Karpas-422 (cell line): ENCODE measurements at places on chromosomes 16 and 17.
A peak's percentile ranks its signal among the peaks of the same experiment; 100 is the strongest.

GRCh38 chr16:427250-427649 is 1.8 kb downstream of the RAB11FIP3 start:
- no peaks in the 10 kb centered on the region for H3K27me3 ChIP-seq
- H3K36me3 ChIP-seq, result no peaks in the 10 kb centered on the region
- H3K4me1 ChIP-seq, result peaks cover 30% of the 10 kb centered on the region
- no peak overlapping the region for H3K27ac ChIP-seq
- DNase-seq, result no peak

GRCh38 chr17:5115673-5116651 is at the start of gene USP6:
TSS of gene USP6 (plus strand) at chr17:5116032. CDS start at chr17:5130368, 14,336 bp downstream.
- no peak within 1 kb of the TSS for H3K4me3 ChIP-seq
- DNase-seq, result no peak
- H3K36me3 ChIP-seq, result peaks cover 6% of the 10 kb centered on the region; the same call in 1 of the 2 replicates
- peaks cover 16% of the 10 kb centered on the region for H3K4me1 ChIP-seq
- H3K27ac ChIP-seq, result no peak within 1 kb of the TSS

GRCh38 chr17:35486920-35487732 is 38.6 kb upstream of the SLFN13 start:
- no peaks in the 10 kb centered on the region for H3K4me1 ChIP-seq
- no peak overlapping the region for H3K27ac ChIP-seq
- DNase-seq, result no peak

DNA sequence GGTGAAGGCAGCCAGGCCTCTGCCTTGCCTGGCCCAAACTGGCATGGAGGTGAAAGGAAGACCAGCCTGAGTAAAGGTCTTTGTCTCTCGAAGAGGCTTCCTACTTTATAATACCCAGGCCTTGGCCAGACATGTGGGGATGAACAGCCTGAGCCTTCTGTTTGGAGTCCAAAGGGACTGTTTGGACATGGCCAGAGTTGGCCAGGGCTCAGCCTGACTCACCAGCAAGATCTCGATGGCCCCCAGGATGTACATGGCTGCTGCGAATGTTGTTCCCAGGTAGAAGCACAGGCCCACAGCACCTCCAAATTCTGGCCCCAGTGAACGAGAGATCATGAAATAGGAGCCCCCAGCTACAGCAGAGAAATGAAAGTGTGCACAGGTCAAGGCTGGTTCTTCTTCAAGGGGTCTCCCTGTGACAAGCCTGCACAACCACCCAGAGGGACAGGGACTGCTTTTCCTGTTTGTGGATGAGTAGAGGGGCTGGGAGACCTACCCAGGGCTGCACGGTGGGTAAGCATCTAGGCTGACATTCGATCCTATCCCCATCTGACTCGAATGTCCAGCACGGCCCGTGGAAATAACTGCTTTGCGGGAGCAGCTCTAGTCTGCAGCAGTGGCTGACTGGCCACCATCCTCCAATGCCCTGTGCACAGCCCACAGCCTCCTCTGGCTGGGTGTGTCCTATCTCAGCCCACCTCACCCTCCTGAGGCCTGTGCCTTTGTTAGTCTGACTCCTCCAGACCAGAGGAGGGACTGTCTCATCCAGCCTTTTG is 10.7 kb upstream of the LCAT start:
- H3K27ac ChIP-seq, result no peak overlapping the region
- no peak overlapping the region for H3K4me3 ChIP-seq
- no peaks in the 10 kb centered on the region for H3K36me3 ChIP-seq
- no peaks in the 10 kb centered on the region for H3K4me1 ChIP-seq
- DNase-seq, result no peak

- no peak overlapping the region for H3K27ac ChIP-seq
- H3K4me1 ChIP-seq, result no peaks in the 10 kb centered on the region
- no peaks in the 10 kb centered on the region for H3K27me3 ChIP-seq
- no peaks in the 10 kb centered on the region for H3K36me3 ChIP-seq
- DNase-seq, result no peak
- no peak overlapping the region for H3K4me3 ChIP-seq
These were observed 4.8 kb downstream of the GSG1L2 start for GRCh38 chr17:9817086-9817485.

GRCh38 chr17:73707358-73707757 is 63.1 kb upstream of the SDK2 start:
- H3K27ac ChIP-seq, result no peak overlapping the region
- H3K4me3 ChIP-seq, result no peak overlapping the region
- H3K27me3 ChIP-seq, result no peaks in the 10 kb centered on the region

- H3K4me1 ChIP-seq, result peaks cover 9% of the 10 kb centered on the region
- no peaks in the 10 kb centered on the region for H3K36me3 ChIP-seq
- no peak for DNase-seq
- no peak overlapping the region for H3K4me3 ChIP-seq
- no peak overlapping the region for H3K27ac ChIP-seq
These were observed 33.1 kb upstream of the AKAP1 start for GRCh38 chr17:57051886-57052361.

DNA sequence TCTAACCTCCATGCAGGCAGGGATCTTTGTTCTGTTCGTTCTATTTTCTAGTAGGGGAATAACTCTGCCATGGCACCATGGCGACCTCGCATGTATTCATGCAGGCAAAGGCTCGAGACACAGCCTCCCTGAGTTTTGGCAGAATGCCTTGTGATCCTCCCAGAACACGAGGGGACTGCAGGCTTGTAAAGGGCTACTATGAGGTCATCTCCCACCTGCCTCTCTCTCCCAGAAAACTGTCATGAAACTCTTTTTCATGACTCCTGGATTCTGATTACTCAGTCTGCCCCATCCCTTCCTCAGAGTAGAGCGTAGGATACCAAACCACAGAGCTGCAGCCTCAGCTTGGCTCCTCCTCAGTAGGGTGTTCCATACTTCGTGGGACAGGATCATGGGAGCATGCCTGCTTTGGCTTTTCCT is 64.3 kb downstream of the IGF2BP1 start:
- H3K27ac ChIP-seq, result no peak overlapping the region
- H3K36me3 ChIP-seq, result no peaks in the 10 kb centered on the region
- no peak for DNase-seq
- no peak overlapping the region for H3K4me3 ChIP-seq

DNA sequence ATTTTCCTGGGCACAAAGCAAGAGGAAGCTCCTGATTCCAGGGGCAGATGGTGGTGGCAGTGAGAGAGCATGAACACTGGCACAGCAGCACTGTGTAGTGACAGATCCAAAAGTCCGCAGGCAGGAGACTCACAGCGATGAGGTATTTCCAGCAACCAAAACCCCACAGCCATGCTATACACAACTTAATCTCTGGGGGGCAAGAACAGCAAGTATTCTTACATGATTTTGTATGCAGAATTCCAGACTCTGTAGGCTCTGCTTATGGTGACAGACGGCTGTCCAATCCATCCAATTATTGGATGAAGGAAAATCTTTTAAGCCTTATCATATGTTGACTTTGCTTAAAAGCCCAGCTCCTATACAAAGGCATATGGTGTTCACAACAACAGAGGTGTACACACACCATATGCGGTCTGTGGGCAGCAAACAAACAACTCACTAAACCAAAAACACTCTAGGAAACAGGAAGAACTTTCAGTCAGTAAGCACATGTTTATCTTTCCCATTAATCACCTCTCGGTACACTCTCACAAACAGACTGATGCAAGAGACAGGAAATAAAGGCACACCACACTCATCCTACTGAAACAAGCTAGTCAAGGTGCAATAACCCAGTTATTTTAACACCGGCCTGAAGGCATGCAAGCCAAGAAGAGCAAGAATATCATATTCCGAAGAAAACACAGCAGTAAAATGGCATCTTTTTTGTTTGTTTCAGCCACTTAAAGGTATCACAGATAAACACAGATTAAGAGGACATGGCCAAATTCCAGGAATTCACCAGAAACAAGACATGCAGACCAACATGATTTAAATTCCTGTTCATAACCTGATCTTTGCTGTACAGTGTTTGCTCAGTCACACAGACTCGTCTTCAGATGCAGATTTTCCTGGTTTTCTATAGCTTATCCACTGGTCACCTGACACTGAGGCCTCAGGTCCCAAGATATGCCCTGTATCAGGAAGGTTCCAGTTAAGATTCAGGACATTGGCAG is 47.8 kb downstream of the ERN1 start:
- no peaks in the 10 kb centered on the region for H3K4me1 ChIP-seq
- no peaks in the 10 kb centered on the region for H3K27me3 ChIP-seq
- H3K4me3 ChIP-seq, result no peak overlapping the region
- no peak overlapping the region for H3K27ac ChIP-seq
- no peak for DNase-seq

- no peaks in the 10 kb centered on the region for H3K4me1 ChIP-seq
- H3K4me3 ChIP-seq, result no peak overlapping the region
- H3K36me3 ChIP-seq, result no peaks in the 10 kb centered on the region
- DNase-seq, result no peak
These were observed 364.9 kb upstream of the PMFBP1 start for GRCh38 chr16:72536723-72537435.

- no peak overlapping the region for H3K4me3 ChIP-seq
- H3K4me1 ChIP-seq, result no peaks in the 10 kb centered on the region
- H3K27ac ChIP-seq, result no peak overlapping the region
- no peaks in the 10 kb centered on the region for H3K27me3 ChIP-seq
- no peak for DNase-seq
These were observed 51.4 kb downstream of the SLC7A5 start for GRCh38 chr16:87817910-87818309.

- peaks cover 67% of the 10 kb centered on the region for H3K4me1 ChIP-seq
- DNase-seq, result peak; percentile 89
These were observed 21.0 kb downstream of the SNN start for GRCh38 chr16:11689031-11689840.

DNA sequence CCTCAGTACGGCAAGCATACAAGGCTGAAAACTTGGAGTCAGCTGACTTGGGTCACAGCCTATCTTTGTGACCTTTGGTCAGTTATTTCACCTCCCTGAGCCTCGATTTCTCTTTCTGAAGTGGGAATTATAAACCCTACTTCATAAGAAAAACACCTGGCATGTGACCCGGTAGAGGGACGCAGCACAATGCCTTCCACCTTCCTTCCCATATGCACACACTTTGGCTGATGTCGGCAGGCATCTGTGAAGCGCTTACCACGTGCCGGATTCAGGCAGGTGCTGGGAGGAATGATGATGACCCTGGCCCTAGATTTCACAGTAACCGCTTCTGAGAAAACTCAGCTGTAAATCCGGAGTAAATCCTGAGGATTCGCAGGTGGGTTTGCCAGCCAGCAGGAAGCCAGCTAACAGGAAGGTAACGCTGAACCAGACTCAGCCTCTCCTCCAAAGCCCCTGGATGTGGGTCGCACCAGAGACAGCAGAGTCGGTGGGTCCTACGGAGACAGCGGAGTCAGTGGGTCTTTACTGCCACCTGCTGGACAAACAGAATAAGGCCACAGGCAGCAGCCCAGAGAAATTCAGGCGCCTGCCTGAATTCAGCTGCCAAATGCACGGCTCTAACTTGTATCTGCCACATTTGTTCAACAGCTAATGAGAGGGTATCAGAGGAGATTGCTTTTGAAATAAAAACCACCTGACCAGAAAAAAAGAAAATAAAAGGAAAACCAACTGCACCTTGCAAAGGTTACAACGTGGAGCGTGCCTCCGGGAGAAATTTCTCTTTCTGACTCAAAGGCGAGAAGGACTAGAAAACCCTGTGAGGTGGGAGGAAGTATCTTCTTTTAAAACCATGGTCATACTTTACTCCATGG is 16.6 kb downstream of the COPRS start:
- H3K4me3 ChIP-seq, result no peak overlapping the region
- no peaks in the 10 kb centered on the region for H3K36me3 ChIP-seq
- no peak overlapping the region for H3K27ac ChIP-seq
- H3K27me3 ChIP-seq, result no peaks in the 10 kb centered on the region
- peak; percentile 89 for DNase-seq

DNA sequence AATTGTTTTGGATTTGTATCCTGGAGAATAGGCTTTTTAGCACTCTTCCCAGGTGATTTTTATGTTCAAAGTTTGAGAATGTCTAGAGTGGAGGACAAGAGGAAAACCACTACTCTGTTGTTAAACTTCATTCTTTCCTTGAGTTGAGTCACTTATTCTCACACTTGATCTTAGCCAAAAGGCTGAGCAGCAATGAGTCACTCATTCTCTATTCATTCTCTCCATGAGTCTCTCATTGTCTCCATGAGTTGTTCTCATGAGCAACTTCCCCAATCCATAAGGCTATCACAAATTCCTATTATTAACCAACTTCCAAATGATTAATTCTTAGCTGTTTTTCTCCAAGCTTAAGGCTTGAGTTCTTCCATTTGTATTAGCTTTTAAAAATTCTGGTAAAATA is 1393.3 kb downstream of the CDH8 start:
- no peak overlapping the region for H3K4me3 ChIP-seq
- H3K27ac ChIP-seq, result no peak overlapping the region
- DNase-seq, result no peak

DNA sequence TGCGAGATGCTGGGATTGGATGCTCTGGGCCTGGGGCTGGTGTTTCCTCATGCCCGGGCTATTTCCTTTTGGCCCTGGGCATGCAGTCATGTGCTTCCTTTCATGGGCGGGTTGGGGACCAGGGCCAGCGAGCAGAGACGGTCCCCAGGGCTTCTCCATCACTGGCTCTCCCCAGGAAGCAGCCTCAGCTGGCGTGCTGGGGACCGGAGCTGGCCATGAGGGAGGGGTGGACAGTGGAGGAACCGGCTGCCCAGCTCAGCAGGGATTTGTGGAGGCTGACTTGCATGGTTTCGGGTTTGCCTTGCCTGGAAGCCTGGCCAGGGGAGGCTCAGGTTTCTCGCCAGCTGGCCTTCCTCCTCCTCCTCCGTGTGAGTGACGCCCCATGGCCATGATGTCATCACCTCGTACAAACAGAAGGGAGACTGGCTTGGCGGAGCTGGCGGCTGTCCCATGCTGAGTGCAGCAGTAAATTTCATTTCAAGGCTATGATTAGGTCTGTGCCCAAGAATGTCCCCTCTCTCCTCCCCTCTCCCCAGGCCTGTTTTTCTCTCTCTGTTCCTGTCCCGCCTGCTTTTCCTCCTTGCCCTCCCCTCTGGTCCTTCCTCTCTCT is 8.9 kb upstream of the TIMP2 start:
- no peak overlapping the region for H3K27ac ChIP-seq
- H3K4me1 ChIP-seq, result no peaks in the 10 kb centered on the region
- H3K27me3 ChIP-seq, result no peaks in the 10 kb centered on the region
- no peak overlapping the region for H3K4me3 ChIP-seq
- DNase-seq, result no peak
- no peaks in the 10 kb centered on the region for H3K36me3 ChIP-seq

- peak; percentile 64 for DNase-seq
- peaks cover 20% of the 10 kb centered on the region for H3K36me3 ChIP-seq
- peak overlapping the region; percentile 41 for H3K27ac ChIP-seq
- no peaks in the 10 kb centered on the region for H3K27me3 ChIP-seq
- H3K4me1 ChIP-seq, result peaks cover 33% of the 10 kb centered on the region
- H3K4me3 ChIP-seq, result peak overlapping the region; percentile 82
These were observed 586 bp downstream of the GLYR1 start for GRCh38 chr16:4846503-4846900.

- no peaks in the 10 kb centered on the region for H3K27me3 ChIP-seq
- H3K4me3 ChIP-seq, result no peak overlapping the region
- no peaks in the 10 kb centered on the region; the same call in 1 of the 2 replicates for H3K4me1 ChIP-seq
- H3K27ac ChIP-seq, result no peak overlapping the region
- no peak for DNase-seq
These were observed 3.9 kb downstream of the ASB16 start for GRCh38 chr17:44174427-44174826.

GRCh38 chr17:57925361-57925990 is 29.7 kb downstream of the CUEDC1 start:
- H3K4me1 ChIP-seq, result peaks cover 36% of the 10 kb centered on the region
- H3K36me3 ChIP-seq, result no peaks in the 10 kb centered on the region
- peak overlapping the region; percentile 75 for H3K27ac ChIP-seq
- peak overlapping the region; percentile 33; the same call in 1 of the 2 replicates for H3K4me3 ChIP-seq

GRCh38 chr17:29611351-29612093 is 11.2 kb downstream of the CORO6 start:
- H3K4me1 ChIP-seq, result peaks cover 14% of the 10 kb centered on the region
- H3K27me3 ChIP-seq, result no peaks in the 10 kb centered on the region
- H3K27ac ChIP-seq, result no peak overlapping the region
- DNase-seq, result no peak
- H3K36me3 ChIP-seq, result no peaks in the 10 kb centered on the region
